ENCODE measurements at places on chromosomes 6 and 20.

DNA sequence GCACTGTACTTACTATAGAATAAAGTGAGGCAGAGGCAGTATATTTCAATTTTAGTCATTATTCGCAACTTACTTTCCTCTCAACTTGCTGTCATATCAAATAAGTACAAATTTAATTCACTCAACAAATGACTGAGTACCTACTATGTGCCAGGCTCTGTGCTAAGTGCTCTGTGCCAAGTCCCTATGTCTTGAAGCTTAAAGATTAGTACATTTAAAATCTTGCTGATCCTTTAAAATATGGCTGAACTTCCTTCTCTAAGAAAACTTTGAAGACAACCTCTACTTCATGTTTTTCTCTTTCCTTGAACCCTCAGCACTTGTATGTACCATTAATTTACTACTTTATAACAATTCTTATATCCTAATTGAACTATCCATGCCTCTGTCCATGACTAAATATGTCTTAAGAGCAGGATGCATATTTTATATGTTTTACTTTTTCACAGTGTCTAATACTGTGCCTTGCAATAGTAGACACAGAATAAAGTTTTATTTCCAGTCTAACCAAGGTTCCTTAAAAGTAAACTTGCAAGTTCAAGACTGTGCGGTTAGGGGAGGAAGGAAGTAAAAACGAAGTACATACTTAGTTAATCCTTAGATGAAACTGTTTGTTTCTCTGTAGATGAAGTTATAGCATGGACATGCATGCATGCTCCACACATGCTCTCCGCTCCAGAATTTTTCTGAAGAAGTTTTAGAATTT, 10.0 kb upstream of the LATS1 start:
- no peak for DNase-seq

GRCh38 chr20:43948455-43948854, 33.8 kb downstream of the TOX2 start:
- no peak for DNase-seq

DNA sequence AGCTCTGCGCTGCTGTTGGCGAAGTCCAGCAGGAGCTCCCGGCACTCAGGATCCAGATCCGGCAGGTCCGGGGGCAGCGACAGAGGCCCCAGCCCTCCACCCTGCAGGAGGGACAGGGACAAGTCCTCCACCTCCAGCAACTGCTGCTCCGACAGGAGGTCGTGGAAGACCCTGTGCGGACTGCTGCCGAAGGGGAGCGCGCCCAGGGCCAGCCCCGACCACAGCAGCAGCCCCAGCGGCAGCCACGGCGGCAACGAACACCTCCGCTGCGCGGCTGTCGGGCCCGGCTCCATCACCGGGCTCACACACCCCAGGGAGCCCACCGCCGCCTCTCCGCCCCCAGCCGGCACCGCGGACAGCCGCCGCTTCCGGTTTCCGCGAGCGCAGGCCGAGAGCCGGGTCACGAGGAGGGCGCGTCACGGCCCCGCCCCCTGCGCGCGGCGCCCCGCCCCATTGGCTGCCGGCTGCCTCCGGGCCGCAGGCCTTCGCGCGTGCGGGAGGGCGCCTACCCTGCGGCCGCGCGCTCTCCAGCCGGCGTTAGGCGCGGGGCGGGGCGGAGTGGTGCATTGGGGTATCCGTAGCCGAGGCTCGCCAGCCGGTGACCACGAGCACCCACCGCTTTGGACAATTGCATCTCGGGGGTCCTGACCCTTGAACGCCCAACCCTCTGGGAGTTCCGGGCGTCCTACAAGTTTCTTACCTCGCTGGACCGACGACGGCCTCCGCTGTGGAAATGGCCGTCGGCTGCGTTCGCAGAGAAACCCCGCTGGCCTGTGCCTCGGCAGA, at the start of gene OSTM1:
TSS of gene OSTM1 (minus strand) at position 383 of the 786 bp plus-strand sequence. CDS start at position 293, 90 bp downstream.
- DNase-seq, result peak; percentile 97

GRCh38 chr20:62050166-62051120, 15.2 kb downstream of the TAF4 start:
- DNase-seq, result no peak

DNA sequence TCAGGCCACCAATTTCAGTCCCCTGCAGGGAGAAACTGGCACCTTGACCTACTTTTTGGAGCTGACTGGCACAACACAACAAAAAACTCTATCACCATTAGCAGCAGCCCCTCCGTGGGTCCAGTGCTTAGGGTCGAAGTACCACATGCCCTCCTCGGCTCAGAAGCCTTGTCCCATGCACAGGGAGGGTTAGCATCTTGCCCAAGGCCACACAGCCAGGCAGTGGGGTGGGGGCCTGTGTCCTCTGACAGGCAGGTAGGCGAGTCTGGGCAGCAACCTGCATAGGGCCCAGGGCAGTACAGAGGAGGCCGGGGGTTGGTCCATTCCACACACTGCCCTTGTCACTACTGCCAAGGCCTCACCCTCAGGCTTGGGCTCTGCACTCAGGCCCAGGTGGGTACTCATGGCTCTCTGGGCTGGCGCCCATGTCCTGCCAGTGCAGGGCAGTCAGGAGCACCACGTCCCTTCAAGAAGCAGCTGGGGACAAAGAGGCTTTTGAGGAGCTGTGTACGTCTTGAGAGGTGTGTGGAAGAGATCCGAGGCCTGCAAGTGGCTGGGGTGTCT, 53.6 kb downstream of the PYGB start:
- no peak for DNase-seq

- no peak for DNase-seq
These were observed 65.9 kb downstream of the PPP1R14C start for GRCh38 chr6:150208611-150209352.

GRCh38 chr6:151338651-151339200, 52.6 kb downstream of the ZBTB2 start:
- no peak for DNase-seq

DNA sequence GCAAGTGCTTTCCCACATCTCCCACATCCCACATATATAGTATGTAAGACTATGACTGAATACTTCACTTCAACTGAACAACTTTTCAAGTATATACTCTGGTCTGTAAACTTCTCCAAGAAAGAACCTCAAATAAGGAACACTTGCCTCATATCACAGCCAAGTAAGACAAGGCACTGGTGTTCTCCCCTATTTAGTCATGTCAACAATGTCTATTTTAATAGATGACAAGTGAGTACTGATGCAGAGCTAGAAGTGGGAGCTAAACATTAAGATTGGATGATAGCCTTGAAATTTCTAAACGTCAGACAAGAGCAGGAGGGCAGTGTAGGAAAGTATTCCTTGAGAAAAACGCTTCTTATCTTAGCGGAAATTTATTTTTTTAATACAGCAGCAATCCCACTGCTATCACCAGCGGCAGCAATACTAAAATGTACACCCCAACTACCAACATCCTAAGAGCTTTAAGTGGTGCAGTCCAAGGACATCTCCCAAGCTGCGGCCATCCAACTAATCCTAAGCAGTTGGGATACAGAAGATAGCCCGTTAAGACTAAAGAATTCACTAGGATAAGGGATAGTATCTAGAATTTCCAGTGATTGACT, 29.3 kb downstream of the DST start:
- DNase-seq, result no peak

DNA sequence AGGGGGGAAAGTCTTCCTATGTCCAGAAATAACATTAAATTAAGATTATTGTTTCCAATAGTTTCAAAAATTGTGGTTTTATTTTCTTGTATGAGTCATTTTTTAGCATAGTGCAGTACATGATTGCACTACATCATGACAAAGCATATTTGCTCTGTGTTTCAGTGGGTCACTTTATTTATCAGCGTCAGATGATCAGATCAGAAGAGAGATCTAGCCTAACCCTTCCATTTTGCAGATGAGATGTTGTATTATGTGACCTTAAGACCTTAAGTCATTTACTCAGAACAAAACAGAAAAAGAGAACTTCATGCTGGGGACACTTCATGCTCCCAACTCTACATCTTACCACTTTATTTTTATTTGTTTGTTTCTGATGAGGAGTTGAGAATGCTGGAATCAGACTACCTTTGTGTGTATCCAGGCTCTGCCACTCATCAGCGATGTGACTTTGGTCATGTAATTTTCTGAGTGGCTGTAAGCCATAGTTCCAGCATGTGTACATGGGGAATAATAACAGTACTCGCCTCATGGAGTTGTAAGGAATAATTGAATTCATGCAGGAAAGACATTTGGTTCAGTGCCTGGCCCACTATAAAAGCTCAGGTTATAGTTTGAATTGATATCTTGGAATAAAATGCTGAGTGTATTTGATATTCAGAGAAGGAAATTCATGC, 13.5 kb downstream of the EYA4 start:
- DNase-seq, result no peak

DNA sequence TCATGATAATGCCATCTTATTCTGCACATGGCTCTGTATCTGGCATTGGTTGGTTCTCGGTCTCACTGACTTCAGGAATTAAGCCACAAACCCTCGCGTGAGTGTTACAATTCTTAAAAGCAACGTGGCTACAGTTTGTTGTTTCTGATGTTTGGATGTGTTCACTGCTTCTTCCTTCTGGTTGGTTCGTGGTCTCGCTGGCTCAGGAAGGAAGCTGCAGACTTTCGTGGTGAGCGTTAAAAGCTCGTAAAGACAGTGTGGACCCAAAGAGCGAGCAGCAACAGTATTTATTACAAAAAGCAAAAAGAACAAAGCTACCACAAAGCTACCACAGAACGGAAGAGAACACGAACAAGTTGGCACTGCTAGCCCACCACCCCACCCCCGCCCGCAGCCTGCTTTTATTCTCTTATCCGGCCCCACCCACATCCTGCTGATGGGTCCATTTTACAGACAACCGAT, 51.1 kb downstream of the MYLIP start:
- no peak for DNase-seq

DNA sequence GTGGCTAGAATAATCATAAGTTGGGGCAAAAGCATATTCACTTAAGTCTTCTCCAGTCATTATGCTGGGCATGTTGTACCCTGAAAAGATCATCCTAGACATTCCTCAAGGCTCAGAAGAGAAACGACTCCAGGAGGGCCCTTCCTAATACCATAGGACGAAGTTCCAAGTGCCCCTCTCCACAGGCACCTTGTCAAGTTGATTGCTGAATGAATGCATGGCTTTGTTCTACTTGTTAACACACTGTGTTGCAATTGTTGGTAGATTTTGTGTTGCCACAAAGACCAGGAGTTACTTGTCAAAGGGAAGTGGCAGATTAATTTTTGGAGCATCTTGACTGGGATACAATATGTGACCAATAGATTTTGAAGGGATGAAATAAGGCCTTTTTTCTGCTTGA, 194.3 kb upstream of the SMLR1 start:
- no peak for DNase-seq

DNA sequence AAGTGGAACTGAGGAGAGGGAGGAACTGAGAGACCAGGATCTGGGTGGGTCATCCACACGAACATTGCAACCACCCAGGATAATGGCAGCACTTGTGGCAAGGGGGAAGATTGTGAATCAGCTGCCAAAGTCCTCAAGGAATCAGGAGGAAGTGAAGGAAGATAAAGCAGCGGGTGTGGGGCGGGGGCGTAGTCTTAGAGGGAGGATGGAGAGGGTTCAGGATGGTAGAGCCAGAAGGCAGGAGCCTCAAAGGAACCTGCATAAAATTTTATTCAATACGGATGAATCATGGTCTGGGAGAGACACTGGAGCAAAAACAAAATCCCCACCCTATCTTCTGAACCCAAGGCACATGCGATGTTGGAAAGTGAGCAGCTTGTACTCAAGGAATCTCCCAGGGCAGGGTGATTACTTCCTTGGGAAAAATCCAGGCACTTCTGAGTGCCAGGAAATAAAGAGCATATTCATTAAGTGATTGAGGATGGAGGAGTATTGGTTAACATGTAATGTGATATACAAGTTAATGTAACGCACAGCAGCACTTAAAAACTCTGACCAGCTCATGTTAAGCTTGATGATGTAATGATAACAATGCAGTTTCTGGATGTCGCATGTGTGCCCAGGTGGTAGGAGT, 82.0 kb upstream of the B3GAT2 start:
- no peak for DNase-seq

- DNase-seq, result no peak
These were observed 33.7 kb downstream of the PYGB start for GRCh38 chr20:25281541-25281991.

DNA sequence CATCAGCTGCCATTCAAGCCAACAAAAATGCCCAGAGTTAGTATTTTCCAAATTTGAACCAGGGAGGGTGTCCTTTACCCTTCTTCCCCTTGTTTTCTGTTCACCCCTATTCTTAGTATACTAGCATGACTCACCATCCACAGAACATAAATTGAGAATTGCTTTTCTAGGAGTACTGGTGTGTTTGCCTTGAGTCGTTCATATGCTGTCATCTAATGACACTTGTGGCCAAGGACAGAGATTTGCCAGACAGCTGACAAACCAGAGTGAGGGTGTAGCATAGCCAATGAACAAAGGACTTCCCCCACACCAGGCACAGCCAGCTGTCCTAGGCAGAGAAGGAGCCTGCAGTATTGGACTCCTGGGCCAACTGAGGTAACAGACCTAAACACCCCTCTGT, 62.2 kb downstream of the FILIP1 start:
- no peak for DNase-seq

- no peak for DNase-seq
These were observed 81.8 kb downstream of the CLIC5 start for GRCh38 chr6:45933855-45934254.

- DNase-seq, result no peak
These were observed 5.3 kb downstream of the PTK6 start for GRCh38 chr20:63531686-63532448.

- no peak for DNase-seq
These were observed 3.4 kb upstream of the MICAL1 start for GRCh38 chr6:109458774-109459531.

DNA sequence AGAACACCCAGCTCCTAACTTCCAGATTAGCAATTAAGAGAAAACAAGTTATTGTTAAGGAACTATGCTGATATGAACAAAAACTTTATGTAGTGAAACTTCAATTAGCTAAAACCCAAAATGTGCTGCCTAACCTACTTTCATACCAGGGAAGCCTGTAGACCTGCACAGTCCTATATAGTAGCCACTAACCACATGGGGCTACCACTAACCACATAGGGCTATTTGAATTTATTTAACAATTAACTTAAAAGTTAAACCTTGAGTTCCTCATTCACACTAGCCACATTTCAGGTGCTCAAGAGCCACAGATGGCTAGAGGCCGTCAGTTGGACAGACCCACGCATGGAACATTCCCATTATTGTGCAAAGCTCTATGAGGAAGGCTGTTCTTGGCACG, 72.4 kb upstream of the LAMP5 start:
- DNase-seq, result no peak

- DNase-seq, result no peak
These were observed 78.4 kb upstream of the JAG1 start for GRCh38 chr20:10752206-10752605.

GRCh38 chr6:81054036-81054435, 698.4 kb downstream of the TENT5A start:
- no peak for DNase-seq

GRCh38 chr20:5657190-5657875, 92.9 kb upstream of the SHLD1 start:
- DNase-seq, result no peak

GRCh38 chr6:126131246-126131645, 144.9 kb downstream of the TRMT11 start:
- no peak for DNase-seq

- no peak for DNase-seq
These were observed 88.9 kb downstream of the FHL5 start for GRCh38 chr6:96651816-96652215.

All from activated CD4-positive, CD25-positive, alpha-beta regulatory T cell treated with anti-CD3 and anti-CD28 coated beads, Interleukin-2, amount 50 U/mL, for 72 hours (primary cell).